ENCODE measurements at places on chromosomes 1 and 21.

- DNase-seq: no peak
Observed at GRCh38 chr1:84724128-84724860, 34.0 kb upstream of the SSX2IP start.

DNA sequence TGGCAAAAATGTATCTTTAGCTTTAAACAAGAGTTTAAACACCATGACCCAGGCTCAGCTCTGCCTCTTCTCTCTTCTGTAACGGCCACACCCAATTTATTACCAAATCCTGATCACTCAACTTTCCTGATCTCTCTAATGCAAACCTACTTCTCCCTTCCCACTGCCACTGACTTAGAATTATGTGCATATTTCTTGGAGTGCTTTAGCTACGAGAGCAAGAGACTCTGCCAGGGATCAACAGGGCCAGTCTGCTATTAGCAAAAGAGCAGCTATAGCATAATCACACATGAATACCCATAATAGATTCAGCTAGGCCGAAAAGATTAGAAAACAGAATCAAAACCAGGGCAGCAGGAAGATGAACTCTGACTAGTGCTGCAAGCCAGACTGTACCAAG, 215.5 kb downstream of the MRPL39 start:
- DNase-seq: no peak

- DNase-seq: no peak
Observed at GRCh38 chr1:43337588-43337987, at the start of gene MPL. MPL (plus strand) TSS chr1:43337818; CDS start chr1:43337849, 31 bp downstream.

- DNase-seq: no peak
Observed at GRCh38 chr1:242872521-242872920, 348.0 kb upstream of the PLD5 start.

- DNase-seq: no peak
Observed at GRCh38 chr1:156775799-156776198, 8.5 kb downstream of the PRCC start.

- DNase-seq: peak; percentile 34
Observed at GRCh38 chr21:39347537-39347936, 1.4 kb downstream of the HMGN1 start.

- DNase-seq: no peak
Observed at GRCh38 chr21:35178827-35179226, 129.7 kb upstream of the RUNX1 start.

DNA sequence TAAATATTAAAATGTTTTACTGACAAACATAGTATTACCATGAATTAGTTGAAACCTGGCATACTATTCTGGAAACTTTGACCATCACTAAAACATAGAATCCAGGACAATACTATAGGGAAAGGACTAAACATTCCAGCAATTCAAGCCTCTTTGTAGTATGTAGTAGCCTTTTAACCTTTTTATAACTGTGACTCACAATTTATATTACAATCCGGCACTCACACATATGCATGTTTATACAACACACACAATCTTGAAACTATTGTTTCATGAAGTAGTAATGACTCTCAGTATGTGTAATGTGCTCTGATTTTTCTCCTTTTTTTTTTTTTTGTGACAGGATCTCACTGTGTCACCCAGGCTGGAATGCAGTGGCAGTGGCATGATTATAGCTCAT, 64.3 kb downstream of the ANKRD13C start:
- no peak for DNase-seq
